ENCODE measurements at places on chromosomes 13 and 19.

DNA sequence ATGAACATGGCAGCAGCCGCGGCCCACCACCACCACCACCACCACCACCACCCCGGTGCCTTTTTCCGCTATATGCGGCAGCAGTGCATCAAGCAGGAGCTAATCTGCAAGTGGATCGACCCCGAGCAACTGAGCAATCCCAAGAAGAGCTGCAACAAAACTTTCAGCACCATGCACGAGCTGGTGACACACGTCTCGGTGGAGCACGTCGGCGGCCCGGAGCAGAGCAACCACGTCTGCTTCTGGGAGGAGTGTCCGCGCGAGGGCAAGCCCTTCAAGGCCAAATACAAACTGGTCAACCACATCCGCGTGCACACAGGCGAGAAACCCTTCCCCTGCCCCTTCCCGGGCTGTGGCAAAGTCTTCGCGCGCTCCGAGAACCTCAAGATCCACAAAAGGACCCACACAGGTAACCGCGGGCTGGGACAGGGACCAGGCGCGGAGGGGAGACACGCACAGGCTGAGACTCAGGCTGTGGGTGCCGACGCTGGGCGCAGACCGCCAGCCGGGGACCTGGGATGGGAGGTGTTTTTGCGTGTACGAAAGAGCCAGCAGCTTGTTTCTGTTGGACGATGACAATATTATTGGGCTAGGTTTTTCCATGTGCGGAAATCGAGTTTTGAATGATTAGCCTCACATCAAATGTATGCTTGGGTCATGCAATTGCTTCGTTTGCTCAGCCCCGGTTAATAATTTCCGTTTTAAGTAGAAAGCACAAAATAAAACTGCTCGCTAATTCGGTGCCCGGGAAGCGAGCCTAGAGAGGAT, 1.3 kb downstream of the ZIC2 start:
- DNase-seq = no peak

- DNase-seq = no peak
Measured at GRCh38 chr19:14056069-14056666, 5.7 kb downstream of the PALM3 start.

DNA sequence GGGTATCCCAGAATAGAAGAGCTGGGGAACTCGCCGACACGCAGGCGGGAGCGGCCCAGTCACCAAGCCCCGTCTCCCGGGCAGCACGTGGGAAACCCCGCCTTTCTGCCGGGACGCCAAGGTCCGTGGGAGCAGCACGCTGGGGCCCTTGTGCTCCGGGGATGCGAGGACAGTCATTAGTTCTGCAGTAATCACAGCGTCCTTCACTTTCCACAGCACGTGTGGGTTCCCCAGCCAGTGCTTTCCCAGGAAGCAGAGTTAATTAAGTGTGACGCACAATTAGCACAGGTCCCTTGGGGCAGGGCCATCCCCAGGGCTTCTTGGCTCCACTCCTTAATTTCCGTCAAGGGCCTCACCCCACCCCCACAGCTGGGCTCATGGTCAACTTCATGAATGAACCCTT, 64.3 kb upstream of the C13orf46 start:
- DNase-seq = no peak

GRCh38 chr19:17687857-17688784, at the start of gene UNC13A:
UNC13A (minus strand) TSS chr19:17688354; CDS start chr19:17688199, 155 bp downstream.
- DNase-seq = no peak

GRCh38 chr13:72650051-72650700, 77.3 kb downstream of the MZT1 start:
- DNase-seq = no peak

DNA sequence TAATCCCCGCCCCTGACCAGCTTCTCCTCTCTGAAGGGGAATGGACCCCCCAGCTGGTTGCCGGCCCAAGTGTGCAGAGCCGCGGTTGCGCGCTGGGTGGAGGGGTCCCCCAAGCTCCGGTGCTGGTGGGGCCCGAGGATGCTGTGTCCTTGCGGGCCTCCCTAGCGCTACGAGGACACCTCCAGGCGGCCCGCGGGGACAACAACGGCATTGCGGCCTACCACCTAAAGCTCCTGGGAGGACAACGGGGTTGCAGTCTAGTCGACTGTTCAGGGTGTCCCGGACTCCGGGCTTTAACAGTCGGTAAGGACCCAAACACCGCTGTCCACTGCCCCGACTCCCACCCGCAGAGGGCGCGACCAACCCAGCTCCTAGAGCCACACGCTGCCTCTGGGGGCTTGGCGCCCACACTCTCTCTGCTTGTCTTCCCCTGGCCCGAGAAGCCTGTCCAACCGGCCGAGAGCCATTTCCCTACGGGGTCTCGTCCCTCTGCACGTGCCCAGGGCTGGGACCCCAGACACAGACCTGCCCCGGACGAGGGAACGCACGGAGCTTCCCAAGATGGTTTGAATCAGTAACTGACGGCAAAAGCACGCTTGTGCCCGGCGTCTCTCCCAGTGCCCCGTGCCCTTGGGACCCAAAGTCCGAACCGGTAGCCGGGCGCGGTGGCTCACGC, 927 bp upstream of the SDHAF1 start:
- DNase-seq = no peak

- DNase-seq = no peak
Measured at GRCh38 chr19:45592366-45592765, 7.8 kb upstream of the OPA3 start.

DNA sequence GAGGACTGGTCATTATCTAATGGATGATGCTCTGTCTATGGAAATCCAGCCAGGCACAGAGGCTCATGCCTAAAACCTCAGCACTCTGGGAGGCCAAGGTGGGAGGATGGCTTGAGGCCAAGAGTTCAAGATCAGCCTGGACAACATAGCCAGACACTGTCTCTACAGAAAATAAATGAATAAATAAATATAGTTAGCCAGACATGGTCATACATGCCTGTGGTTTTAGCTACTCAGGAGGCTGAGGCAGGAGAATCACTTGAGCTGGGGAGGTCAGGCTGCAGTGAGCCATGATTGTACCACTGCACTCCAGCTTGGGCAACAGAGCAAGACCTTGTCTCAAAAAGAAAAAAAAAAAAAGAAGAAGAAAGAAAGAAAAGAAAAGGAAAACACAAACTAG, 234.7 kb downstream of the TSHZ3 start:
- no peak for DNase-seq

- no peak for DNase-seq
Measured at GRCh38 chr19:55497763-55498162, 9.5 kb downstream of the SSC5D start.

DNA sequence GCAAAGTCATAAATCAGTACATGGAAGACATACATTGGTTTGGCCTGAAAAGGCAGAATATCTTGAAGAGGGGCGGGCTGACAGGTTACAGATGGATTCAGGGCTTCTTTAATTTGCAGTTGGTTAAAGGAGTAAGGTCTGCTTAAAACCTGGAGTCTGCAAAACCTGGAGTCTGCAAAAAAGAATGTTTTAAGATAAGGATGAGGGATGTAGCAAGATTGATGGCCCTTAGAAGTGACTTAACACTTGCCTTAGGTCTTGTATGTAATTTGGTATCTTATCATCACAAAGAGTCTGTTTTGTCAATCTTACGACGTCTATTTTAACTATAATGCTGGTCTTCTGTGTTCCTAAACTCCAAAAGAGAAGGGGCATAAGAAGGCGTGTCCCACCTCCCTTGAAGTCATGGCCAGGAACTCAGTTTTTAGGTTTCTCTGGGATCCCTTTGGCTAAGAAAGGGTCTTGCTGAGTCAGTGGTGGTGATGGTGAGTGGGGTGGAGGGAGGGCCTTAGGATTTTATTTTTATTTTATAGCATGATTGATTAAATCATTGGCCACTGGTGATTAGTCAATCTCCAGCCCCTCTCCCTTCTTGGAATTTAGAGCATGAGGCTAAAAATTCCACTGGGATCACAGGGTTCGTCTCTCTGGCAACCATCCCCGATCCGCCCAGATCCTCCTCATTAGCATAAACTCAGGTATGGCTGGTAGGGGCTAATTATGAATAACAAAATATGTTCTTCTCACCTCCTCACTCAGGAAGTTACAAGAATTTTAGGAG, 10.1 kb upstream of the HAS1 start:
- DNase-seq = no peak

- DNase-seq = no peak
Measured at GRCh38 chr13:96636001-96636709, 358.1 kb downstream of the OXGR1 start.

DNA sequence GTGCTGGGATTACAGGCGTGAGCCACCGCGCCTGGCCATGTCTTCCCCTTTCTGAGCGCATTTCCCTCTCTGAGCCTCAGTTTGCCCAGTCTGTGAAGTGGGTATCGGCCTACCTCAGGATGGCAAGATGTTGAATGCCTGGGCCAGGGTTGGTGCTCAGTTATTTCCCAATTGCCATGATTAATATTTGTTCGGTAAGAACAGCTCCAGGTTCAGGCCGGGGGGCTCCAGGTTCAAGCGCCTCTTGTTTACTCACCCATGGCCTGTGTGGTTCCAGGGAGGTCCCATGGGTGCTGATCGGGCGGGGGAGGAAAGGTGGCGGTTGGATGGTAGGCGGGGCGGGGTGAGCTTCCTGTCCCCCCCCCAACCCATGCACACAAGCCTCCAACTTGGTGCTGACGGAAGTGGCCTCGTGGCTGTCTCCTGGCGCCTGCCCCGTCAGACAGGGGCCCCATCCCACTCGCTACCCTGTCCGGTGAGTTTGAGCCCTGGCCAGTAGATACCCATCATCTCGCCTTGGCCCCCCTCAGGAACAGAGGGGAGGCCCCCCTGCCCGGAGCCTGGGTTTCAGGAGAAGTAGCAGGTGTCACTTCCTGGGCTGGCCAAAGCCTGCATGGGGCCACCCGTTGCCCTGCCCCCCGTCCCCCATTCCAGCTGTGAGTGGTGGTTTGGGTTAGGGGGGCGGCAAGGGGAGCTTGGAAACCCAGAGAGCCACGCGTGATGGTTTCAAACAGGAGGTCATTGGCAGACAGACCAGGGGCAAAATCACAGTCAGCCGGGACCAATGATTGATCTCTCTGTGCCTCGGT, at the start of gene FCHO1:
Gene FCHO1, plus strand, starts transcription at position 375 of the 809 bp plus-strand sequence. CDS start 3,688 bp downstream, outside the sequence.
- DNase-seq = no peak

GRCh38 chr13:92379371-92379770, 847.2 kb upstream of the GPC6 start:
- no peak for DNase-seq

- peak; percentile 53 for DNase-seq
Measured at GRCh38 chr19:6862673-6863078, 24.7 kb upstream of the ADGRE1 start.

- no peak for DNase-seq
Measured at GRCh38 chr19:15243236-15243957, 11.1 kb upstream of the EPHX3 start.

- DNase-seq = no peak
Measured at GRCh38 chr19:10155839-10156238, 36.1 kb upstream of the EIF3G start.

DNA sequence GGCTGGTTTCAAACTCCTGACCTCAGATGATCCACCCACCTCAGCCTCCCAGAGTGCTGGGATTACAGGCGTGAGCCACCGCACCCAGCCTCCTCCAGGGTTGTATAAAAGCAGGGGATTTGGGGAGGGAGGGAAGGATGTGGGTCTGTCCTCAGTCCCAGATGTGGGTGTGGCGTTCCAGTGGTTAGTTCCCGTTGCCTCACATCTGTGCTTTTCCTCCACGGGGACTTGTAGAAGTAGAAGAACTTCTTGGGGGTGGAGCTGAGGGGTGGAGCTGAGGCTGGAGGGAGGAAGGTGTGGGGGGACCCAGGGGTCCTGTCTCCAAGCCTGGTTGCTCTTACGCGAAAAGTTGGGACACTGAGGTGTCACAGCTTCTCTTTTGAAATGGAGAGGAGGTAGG, 514 bp upstream of the MCEMP1 start:
- DNase-seq = no peak

- DNase-seq = no peak
Measured at GRCh38 chr13:37094099-37094498, 11.4 kb downstream of the CSNK1A1L start.

GRCh38 chr19:47190167-47190727, 40.8 kb downstream of the BBC3 start:
- no peak for DNase-seq

GRCh38 chr19:51323481-51324166, 12.2 kb downstream of the IGLON5 start:
- no peak for DNase-seq

DNA sequence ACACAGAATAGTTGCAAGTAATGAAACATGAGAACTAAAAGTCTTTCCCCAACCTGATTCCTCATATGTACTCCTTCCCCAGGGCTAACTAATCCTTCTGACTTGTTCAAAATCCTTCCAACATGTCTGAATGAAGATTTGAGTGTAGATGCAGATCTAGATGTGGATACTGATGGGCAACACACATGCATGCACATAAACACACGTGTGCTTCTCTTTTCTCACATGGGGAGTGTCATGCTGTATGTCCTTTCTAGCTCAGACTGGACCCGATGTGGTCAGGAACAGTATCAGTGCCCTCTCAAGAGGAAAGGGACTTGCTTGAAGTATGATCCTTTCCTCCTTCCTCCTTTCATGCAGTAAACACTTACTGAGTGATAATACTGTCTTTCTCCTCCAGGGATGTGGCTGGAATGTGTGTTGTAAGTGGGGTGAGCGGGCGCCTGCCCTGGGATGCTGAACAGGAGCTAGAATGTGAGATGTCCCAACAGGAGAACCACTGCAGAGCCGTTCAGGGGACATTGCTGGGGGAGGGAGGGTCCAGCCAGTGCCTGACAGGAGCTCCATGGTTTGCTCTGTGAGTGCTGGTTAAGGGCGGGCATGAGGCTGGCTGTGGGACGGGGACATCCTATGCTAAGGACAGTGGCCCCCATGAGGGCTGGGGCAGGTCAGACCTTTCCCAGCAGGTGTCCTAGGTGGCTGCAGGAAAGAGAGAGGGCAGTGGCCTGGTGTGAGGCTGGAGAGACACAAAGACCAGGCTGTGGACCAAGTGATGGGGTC, 146.9 kb downstream of the TEX29 start:
- DNase-seq = no peak

DNA sequence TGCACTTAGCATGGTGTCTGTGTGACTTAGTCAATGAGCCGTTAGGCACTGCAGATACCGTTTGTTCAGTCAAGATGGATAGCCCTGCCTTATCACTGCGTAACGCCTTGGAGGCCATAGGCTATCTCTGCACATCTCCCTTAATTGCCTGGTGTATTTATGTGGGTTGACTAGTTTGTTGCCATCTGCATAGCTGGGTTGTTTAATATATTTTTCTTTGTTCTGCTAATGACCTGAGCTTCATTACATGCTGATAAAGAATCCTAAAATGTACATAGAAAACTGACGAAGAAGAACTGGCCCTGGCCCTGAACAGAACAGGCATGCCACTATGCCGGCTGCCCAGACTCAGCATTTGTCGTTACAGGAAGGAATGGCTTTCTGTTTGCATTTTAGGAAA, 297.8 kb downstream of the SHISA2 start:
- no peak for DNase-seq

GRCh38 chr13:94483970-94484369, 4.5 kb upstream of the DCT start:
- DNase-seq = no peak
